ENCODE measurements at places on chromosomes 6 and 20.

- DNase-seq, result no peak
Measured at GRCh38 chr20:2468581-2469407, 1.8 kb downstream of the SNRPB start.

GRCh38 chr20:24634855-24635254 is 165.4 kb downstream of the SYNDIG1 start:
- peak; percentile 95 for DNase-seq

DNA sequence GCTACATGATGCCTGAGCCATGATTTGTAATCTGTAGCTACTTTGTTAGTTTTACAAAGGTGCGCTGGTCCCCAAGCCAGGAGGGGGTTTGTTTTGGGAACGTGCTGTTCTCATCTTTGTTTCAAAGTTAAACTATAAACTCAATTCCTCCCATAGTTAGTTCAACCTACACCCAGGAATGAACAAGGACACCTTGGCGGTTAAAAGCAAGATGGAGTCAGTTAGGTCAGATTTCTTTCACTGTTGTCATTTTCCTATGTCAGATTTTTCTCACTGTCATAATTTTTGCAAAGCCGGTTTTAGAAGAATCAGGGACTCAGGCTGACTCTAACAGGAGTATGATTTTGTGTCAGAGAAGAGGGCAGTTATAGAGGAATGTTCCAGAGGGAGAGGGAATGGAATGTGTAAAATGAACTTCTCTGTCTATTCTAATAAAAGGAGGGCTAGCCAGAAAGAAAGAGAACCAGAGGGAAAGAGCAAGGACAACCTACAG is 2.3 kb upstream of the GMPR start:
- DNase-seq, result no peak

- DNase-seq, result no peak
Measured at GRCh38 chr6:53929041-53929820, 134.4 kb downstream of the LRRC1 start.

DNA sequence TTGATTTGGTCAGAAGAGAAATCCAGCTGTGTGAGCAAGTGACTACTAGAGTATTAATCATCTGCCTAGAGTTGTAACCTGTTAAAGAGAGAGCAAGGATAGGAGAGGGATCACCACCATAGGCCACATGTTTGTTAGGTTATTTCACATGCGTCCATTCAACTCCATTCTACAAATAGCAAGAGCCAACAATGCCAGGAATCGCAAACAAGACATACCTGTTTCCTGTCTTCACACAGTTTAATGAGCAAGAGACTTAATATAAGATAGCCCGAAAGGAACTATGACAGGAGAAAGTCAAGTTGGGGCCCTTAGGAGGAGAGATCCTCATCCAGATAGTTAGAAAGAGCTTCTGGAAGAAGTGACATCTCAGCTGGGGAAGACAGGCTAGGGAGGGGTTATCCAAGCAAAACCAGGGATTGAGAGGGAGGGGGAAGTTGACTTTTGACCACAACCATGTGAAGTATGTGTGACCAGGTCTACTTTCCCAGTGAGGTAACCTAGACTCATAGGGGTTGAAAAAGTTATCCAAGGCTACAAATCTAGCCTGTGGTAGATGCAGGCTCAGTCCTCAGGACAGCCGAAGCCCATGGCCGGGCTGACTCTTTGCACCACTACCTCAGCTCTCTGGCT is 147.4 kb downstream of the ALDH8A1 start:
- DNase-seq, result peak; percentile 31

DNA sequence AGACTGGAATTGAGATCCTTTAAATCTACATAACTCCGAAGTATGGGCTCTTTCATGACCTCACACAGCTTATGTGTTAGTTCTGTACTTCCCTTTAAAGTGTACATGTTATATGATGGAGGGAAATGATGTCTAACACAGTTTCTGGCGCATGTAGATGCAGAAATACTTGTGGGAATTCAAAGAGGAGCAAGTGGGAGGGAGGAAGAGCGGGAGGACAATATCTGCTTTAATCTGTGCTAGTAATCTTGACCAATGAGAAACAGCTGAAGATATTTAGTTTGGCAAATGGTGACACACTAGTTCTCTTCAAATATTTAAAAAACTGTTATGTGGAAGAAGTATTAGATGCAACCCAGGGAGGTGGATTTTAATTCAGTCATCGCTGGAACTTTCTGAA is 62.9 kb upstream of the PLEKHG1 start:
- no peak for DNase-seq

- DNase-seq, result no peak
Measured at GRCh38 chr20:58233393-58233792, 4.9 kb upstream of the ANKRD60 start.

GRCh38 chr20:6583134-6583738 is 184.2 kb upstream of the BMP2 start:
- peak; percentile 66 for DNase-seq

DNA sequence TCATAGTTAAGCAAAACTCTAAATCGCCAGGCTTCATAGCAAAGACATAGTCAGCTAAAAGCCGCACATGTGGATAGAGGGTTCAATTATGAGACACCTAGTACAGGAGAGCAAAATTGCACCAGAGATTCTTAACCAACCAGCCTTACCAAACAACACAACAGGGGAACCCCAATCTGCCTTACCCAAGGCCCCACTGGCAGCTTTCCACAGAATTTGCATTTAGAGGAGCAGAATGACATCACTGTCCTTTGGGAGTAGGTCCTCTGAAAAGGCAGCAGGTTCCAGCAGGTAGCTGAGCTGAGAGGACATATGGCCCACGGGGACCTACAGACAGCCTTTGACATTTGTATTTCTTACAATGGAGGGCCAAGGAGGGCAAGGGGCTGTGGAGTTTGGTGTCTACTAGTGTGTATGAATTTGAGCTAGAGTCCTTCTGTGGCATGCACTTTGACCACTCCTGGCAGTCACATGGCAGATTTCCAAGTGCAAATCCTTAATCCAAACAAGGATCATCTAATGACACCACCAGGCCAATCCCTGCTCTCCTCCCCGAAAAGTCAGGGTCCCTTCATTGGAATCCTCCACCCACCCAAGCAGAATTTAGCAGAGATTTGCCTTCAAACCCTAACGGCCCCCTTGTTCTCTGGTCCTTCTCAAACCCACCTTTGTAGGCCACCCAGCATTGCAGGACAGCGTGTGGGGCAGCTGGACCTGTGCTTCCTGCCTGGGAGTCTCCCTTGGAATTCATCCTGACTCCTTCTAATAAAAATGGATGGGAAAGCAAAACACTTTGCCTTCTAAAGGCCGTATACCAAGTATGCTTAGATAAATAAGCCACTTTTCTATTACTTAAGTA is 171.2 kb upstream of the SUPT3H start:
- no peak for DNase-seq

DNA sequence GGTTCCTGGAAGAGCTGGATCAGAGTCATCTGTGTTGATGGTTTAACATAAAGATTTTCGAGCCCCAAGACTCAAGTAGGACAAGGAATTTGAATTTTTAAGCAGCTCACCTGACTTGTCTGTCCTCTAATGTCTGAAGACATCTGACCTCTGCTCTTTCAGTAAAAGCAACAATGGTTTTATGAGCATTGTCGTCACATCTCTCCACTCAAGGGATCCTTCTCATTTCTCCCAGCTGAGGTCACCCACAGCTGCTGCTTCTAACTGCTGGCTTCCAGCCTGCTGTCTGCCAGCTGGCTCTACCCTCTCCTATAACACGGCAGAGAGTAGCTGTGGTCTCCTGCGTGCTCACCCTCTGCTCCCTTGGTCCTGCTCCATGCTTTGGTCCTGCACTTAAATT is 24.7 kb upstream of the HDAC2 start:
- peak; percentile 90 for DNase-seq

DNA sequence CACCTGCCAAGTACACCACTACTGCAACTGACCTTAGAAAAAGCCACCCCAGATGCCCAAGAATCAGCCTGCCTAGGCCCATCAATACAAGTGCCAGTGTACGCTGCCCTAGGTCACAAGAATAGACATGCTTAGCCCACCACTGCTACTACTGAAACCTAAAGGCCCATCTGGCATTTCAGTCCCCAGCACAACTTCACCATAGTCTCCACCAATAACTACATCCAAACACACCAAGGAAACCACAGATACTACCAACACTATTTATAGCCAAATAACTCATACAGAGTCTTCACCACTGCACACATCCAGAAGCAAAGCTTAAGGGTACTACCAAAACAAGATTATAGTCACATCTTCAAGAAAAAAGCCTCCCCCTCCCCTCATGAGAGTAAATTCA is 28.2 kb downstream of the TREML4 start:
- DNase-seq, result no peak

DNA sequence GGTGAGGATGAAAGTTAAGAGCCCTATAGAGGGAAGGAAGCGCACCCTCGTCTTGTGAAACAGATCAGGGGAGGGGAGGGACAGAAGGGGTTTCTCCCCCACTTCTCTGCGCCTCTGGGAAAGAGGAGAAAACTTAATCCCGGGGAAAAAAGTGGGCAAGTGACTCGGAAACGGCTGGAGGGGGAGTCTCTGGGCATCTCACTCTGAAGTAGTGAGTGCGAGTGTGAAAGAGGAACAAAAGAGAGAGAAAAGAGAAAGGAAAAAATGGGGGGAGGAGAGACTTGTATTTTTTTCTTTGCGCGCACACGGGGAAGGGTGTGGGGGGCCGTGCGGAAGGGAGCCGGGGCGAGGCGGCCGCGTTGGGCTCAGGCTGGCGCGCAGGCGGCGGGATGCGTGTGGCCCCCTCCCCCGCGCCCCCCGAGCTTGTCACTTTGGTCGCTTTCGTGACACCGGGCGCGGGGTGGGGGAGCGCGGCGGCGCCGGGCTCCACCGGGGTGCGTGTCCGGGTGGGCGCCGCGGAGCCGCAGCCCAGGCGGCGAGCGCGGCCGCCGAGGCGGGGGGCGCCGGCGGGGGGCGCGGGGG is 454 bp downstream of the L3MBTL3 start:
- no peak for DNase-seq

- peak; percentile 92 for DNase-seq
Measured at GRCh38 chr6:33609528-33609927, 11.6 kb upstream of the ITPR3 start.

DNA sequence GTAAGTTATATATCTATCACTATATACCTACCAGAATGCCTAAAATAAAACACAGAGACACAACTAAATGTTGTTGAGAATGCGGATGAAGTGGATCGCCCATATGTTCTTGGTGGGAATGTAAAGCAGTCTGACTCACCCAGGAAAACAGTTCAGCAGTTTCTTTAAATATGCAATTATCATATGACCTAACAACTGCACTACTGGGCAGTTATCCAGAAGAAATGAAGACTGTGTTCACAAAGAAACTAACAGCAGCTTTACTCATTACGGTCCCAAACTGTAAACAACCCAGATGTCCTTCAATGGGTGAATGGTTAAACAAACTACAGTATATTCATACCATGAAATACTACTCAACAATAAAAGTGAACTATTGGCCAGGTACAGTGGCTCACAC is 14.3 kb upstream of the ZC3H12D start:
- DNase-seq, result no peak

DNA sequence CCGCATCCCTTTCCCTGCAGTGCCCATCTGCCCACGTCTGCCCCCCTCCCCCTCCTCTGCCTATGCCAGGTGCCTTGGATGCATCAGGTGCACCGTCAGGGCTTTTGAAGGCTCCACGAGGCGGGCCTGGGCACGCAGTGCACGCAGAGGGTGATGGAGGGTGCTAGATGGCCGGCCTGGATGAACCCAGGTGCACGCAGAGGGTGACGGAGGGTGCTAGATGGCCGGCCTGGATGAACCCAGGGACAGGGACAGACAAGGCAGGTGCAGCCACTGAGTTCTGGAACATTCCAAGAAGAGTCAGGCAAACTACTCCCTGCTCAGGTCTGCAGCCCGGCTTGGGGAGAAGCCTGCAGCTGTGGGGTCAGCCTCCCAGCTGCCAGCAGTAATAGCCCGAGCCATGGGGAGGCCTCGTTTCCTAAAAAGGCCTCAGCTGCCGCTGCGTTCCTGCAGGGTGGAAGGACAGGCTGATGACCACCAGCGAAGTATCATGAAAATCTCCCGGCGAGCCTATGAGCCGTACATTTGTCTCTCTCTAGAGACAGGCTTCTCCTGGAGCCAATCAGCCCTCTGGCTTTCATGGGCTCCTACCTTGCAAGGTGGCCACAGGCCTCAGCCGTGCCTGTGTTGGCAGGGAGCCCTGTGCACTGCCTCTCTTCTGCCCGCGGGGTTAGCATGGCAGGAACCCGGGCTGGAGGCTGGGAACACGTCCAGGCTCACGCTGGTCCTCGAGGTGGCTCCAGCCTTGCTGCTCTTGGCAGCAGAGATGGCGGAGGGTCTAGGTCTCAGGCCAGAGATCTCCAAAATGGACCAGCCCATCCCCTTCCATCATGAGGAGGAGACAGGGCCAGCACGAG is 29.6 kb downstream of the NTSR1 start:
- DNase-seq, result no peak

DNA sequence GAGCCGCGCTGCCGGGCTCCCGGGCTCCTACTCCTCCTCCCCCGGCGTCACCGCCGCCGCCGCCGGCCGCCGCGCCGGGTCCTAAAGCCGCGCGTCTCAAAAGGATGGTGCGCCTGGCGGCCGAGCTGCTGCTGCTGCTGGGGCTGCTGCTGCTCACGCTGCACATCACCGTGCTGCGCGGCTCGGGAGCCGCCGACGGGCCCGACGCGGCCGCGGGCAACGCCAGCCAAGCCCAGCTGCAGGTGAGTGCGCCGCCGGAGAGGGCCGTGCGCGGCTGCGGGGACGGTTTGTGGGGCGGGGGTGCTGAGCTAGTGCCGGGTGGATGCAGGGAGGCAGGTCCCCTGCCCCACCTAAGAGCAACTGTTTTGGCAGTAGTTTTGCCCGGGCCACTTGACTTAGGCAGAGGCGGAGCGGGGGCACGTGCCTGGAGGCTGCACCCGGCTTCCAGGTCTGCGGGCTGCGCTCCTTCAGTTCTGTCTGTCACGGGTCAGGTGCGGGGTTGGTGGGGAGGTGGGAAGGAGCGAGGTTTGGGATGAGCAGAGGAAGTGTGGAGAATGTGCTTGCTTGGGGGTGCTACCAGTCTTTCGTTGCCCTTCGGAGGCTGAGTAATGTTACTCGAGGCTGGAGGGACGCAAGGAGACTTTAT is 722 bp downstream of the ISM1 start:
- peak; percentile 90 for DNase-seq

GRCh38 chr20:15875446-15875845 is 697.8 kb downstream of the KIF16B start:
- no peak for DNase-seq

- no peak for DNase-seq
Measured at GRCh38 chr6:54431466-54431865, 123.2 kb downstream of the TINAG start.

Data from AG20443 (cell line).